Right lung (tissue), 10 donors: ENCODE measurements at places on chromosomes 7 and 10. TPM values are rescaled to one million over a fixed set of nuclear protein-coding genes. Genes with fewer than 3 reads are reported as not detected.

MDFIC gene
- polyA plus RNA-seq = 65.2 TPM

TMEM140 gene
- polyA plus RNA-seq = 20.4 TPM

CLRN3 gene
- 0.26 TPM for polyA plus RNA-seq

PLPP4 gene
- polyA plus RNA-seq = not detected

RBP3 gene
- polyA plus RNA-seq = 0.09 TPM

GATA3 gene
- polyA plus RNA-seq = 3.8 TPM

TMEM236 gene
- polyA plus RNA-seq = 0.26 TPM

RNF32 gene
- polyA plus RNA-seq = 8.1 TPM

GRCh38 chr7:75950111-75950681 lies 35.2 kb downstream of the POR start:
- DNase-seq = no peak

DNA sequence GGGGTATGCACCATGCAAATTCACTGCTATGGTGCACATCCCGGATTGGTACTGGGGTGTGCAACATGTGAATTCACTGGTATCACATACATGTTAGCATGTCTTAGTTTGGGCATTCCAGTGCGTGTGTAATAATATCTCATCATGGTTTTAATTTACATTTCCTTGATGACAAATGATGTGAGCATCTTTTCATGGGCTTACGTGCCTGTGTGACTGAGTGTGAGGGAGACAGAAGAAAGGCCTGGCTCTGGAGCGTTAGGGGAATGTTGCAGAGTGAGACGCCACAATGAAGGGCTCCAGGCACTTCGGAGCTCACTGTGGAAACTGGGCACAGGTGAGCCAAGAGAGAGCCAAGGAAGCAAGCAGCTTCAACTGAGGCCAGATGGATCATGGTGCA lies 162.6 kb downstream of the UBE2H start:
- no peak for DNase-seq

DNA sequence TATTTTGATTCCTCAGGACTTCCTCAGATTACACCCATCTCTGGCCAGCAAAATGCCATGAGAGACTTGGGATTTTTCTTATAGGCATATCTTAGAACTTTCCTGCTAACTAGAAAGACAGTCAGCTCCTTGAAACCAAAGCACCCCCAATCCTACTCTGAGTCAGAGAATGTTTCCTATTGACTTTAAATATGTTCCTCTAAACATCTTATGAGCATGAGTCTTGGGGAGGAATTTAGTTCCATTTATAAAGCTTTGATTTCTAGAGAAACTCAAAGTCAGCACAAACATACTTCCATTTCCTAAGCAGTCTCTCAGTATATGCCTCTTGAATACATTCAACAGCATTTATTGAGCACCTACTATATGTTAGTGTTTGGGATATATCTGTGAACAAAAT lies 128.5 kb downstream of the INHBA start:
- DNase-seq = no peak

DNA sequence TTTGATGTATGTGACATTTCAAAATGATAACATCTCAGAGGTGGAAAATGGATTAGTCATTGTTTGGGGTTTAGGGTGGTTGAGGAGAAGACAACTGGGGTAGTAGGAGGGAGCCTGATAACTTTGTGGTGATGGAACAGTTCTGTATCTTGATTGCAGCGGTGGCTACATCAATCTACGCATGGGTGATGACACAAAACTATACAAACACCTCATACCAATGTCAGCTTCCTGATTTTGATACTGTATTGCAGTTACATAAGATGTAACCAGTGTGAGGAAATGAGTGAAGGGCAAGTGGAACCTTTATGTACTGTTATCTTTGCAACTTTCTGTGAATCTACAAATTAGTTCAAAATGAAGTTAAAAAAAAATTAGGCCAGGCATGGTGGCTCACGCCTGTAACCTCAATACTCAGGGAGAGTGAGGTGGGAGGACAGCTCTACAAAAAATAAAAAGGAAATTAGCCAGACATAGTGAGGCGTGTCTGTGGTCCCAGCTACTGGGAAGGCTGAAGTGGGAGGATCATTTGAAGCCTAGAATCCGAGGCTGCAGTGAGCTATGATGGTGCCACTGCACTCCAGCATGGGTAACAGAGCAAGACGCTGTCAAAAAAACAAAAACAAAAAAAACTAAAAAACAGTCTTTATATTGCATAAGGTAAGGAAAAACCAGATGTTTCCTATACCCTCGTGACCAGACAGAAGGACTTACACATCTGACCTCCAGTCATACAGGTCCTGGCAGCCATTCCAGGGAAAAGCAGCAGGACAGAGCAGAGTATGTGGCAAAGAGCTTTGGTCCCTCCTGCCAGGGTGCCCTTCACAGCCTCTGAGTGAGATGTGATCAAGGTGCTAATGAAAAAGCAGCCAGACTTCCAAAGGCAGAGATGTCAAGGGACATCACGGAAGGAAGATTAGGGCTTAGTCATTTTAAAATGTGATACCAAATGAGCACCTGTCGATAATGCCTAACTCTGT lies 50.8 kb downstream of the CYTH3 start:
- DNase-seq = no peak

DNA sequence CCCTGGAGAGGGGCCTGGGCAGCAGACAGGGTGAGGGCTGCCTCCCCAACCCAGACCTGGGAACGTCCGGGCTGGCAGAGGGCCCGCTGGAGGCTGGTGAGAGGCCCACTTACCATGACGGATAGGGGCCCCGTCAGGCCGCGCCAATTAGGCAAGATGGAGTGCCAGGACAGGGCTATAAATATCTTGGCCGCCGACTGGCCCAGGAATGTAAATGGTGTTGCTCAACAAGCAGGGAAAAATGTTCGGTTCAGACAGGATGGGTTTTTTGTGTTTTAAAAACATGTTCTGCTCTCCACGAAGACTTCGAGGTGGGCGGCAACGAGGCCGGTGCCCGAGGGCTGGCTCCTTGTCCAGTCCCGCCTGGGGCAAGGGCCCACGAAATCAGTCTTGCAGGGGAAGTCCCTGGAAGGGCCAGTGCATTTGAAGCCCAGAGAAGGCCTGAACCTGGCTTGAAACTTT lies 35.8 kb upstream of the ELN start:
- DNase-seq = peak; percentile 56

- DNase-seq = no peak
Observed at GRCh38 chr7:45027774-45028114, 27.7 kb downstream of the CCM2 start.

- DNase-seq = no peak
Observed at GRCh38 chr7:14924398-14924797, 21.8 kb upstream of the DGKB start.

DNA sequence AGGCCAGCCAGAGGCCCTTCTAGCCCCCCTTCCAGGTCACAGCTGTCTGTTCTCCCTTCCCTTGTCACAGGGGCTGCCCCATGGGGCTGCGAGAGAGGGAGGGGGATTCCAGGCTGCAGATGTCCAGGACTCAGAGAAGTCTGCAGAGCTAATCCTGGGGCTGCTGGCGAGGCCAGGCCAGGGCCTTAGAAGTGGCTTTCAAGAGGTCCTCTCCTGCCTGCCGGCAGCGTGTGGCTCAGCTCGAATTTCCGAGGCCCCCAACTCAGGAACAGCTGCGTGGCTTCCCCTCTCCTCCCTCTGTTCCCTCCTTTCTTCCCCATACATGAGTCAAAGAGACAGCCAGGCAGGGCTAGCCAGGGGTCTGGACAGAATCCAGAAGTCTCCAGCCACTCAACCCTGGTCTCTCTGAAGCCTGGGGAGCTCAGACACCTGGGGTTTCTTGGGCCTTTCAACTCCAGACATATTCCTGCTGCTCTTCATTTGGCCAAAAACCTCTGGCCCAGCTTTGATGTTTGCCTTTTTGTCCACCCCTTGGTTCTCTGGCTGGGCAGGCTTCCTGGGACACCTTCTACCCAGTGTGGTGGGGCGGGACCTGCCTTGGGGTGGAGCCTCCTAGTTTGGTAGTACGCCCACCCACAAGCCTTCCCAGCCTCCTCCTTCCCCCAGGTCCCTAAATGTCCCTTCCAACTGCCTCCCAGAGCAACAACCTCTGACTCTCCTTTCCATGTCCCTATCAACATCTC lies 21.8 kb upstream of the EIF5AL1 start:
- DNase-seq = peak; percentile 48

GRCh38 chr7:139562491-139562890 lies 39.0 kb downstream of the CLEC2L start:
- DNase-seq = no peak

GRCh38 chr7:29255199-29255878 lies 60.8 kb downstream of the CHN2 start:
- no peak for DNase-seq

- no peak for DNase-seq
Observed at GRCh38 chr10:83248106-83248631, 891.1 kb upstream of the GHITM start.

DNA sequence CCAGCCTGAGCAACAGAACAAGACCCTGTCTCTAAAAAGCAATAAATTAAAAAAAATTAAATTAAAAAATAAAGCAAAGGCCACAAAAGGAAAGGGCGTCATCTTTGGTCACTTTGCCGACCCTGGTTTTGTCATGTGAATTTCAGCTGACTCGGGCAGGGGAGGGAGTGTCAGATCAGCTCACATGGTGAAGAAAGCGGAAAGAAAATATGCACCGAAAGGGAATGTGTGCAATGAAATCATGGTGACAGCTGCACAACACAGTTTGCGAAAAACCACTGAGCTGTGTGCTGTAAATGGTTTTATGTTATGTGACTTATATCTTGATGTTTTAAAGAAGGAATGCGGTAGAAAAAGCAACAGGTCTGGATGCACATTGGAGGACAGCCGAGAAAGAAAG lies 39.8 kb downstream of the RCC1L start:
- no peak for DNase-seq

- DNase-seq = no peak
Observed at GRCh38 chr7:27131390-27131819, 848 bp upstream of the HOXA4 start.

DNA sequence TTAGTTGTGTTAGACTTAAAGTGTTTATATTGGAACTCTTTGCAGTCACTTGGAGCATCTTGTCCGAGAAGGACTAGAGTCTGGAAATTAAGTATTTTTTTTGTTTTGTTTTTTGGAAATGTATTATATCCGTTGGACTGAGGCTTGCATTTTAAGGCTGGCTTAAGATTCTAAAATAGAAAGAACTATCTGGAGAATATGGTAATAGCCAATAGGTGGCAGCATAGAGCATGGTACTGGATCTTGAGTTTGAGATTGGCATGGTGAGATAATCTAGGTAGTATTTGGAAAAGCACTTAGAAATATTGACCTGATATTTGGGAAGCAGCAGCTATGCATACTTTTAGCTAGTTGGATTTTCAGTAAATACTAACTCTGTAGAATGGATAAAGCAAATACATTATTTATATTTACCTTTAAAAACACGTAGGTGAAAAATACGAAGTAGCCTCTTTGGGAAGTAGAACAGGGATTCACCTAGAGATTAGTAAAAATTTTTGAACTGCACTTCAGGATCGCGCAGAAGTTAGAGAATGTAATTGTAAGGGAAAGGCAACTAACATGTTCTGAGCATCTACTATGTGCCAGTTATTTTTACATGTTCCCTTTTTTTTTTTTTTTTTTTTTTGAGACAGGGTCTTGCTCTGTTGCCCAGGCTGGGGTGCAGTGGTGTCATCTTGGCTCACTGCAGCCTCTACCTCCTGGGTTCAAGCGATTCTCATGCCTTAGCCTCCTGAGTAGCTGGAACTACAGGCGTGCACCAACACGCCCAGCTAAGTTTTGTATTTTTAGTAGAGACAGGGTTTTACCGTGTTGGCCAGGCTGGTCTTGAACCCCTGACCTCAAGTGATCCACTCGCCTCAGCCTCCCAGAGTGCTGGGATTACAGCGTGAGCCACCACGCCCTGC lies 78.6 kb downstream of the LCOR start:
- no peak for DNase-seq

DNA sequence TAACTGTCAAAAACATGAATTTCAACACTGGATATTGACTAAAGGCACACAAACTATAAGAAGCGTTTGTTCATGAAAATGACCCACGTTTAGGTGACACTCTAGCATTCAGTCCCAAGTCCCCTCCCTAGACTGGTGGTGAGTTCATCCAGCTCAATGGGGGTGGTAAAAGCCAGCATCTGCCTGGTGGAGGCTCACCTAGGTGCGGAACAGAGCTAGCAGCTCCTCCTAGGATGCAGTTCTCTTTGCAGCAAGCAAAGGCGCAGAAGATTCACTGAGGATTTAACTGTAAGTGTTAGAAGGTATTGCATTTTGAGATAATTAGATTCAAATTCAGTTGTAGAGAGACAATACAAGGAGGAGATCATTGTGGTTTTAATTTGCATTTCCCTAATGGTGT lies 87.6 kb downstream of the VSTM2A start:
- no peak for DNase-seq

GRCh38 chr7:15753887-15754579 lies 67.5 kb upstream of the MEOX2 start:
- no peak for DNase-seq

- peak; percentile 60 for DNase-seq
Observed at GRCh38 chr10:18158773-18159265, 18.6 kb downstream of the CACNB2 start.

- no peak for DNase-seq
Observed at GRCh38 chr7:45215601-45216062, 58.0 kb downstream of the RAMP3 start.

- no peak for DNase-seq
Observed at GRCh38 chr10:106508950-106509349, 655.6 kb downstream of the SORCS1 start.

DNA sequence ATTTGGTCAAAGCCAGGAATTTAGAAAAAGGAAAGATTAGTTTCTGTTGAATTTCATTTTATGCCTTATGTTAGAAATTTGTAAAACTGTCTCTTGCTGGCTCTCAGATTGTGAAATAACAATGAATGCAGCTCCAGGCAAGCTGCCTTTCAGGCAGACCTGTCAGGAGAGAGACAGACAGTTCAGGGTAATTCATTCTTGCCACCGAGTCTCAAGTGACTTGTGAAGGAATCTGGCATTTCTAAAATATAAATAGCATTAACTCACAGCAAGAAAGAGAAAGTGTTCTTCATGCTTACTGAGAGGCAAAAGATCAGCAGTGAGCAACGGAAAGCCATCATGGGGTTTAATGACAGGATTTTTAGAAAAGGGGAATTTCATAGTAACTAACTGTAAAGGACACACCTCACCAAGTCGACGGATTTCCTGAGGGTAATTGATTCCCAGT lies 442.3 kb upstream of the AKR1E2 start:
- DNase-seq = no peak

DNA sequence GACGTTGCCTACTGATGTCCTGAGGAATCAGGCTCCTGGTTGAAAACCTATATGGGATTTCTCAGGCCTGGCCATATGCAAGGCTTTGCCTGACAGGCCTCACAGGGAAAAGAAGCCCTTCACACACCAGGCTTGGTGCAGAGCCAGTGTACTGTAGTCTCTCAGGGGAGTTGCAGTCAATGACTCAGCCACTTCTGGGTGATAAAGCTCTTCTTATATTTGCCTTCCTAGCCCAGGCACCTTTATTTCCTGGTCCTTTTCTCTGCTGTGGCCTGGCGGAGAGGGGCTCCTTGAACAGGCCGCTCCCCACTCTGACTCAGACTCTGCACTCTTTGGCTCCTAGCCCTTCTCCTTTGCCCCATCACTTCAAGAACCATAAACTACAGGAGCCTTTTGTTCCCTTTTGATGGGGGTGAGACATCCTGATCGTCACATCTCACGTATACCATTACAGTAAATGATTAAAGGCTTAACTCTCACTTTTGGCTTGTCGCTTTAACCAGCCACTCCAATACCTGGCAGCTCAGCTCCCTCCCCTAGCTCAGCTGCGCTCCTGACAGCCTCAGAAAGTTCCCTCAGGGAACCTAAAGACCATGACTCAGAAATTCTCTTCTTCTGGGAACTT lies 33.5 kb downstream of the DPY19L1 start:
- DNase-seq = peak; percentile 57
